ENCODE measurements at places on chromosomes 12 and 14.
A peak's percentile ranks its signal among the peaks of the same experiment; 100 is the strongest.

- DNase-seq, result no peak
Observed at GRCh38 chr12:32566663-32567295, 112.3 kb upstream of the DNM1L start.

DNA sequence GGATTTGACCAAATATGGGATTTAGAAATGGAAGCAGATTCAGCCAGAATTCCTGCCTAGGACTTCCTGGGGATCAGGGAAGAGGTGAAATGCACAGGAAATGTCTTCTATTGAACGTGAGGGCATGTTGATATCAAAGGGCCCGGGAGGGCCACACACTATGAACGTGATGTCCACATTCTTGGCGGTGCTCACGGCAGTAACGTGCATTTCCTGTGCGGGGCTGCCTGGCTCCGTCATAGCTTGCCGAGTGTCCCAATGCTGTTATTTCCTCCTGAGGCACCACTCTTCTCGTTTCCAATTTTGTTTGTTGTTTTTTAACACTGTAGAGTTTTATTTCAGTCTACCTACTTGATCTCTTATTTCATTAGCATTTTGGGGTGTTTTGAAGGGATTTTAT lies 67.3 kb downstream of the ZNF664 start:
- DNase-seq, result no peak

DNA sequence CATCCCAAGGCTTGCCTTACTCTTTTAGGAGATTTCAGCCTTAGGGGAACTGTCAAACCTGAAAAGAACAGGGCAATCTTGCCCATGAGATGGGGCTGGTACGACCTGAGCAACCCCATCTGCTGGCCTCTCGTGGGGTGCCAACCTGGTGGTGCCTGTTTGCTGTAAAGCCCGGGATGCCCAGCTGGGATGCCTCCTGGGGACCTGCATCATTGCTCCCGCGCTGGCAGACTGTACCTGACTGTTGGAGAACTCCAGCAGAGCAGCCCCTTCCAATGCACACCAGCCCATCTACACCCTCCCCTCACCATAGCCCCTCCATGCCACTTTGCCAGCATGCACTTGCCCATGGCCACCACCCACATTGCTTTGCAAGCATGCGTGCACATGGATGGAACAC lies 335.7 kb downstream of the RPS29 start:
- no peak for DNase-seq

DNA sequence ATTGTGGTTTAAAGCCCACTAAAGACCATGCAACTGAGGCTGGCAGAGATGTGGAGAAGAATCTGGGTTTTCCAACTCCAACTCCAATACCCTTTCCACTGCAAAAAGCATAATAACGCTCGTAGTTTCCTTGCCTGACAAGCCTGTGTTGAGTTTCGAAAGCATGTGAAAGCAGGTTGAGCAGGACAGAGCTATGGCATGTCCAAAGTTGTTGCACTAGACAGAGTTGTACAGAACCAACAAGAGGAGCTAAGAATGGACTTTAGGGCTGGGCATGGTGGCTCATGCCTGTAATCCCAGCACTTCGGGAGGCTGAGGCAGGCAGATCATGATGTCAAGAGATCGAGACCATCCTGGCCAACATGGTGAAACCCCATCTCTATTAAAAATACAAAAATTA lies 572.0 kb upstream of the TBX3 start:
- DNase-seq, result no peak

DNA sequence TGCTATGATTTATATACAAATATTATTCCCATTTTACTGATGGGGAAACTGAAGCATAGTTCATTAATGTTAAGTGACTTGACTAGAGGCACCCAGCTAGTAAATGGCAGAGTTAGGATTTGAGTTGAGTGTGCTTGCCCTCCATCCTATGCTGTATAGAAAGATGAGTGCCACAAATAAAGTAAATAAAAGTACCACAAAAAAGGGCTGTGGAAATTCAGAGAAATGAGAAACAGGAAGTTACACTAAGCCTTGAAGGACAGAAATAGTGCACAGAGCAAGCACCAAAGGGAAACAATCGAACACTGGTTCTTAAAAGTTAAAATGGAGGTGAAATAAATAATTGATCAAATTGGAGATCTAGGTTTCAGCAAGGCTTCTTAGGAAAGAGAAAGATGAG lies 9.2 kb upstream of the ABCD2 start:
- no peak for DNase-seq

DNA sequence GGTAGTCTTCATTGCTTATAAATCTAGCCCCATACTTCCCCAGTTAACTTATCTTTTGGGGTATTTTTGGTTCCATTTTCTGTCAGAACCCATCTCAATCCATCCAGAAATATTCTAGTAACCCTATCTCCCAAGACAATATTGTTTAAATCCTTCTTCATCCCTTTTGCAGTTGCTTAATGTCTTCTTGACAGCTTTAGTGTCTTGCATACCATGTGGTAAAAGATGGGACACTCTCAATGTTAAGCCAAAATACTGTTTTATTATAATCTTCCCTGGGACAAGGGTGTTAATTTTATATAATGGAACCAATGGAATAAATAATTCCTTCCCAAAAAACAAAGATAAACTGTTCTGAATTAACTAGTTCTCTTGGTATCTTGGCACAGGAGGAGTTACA lies 450.2 kb downstream of the CCER1 start:
- no peak for DNase-seq

- DNase-seq, result no peak
Observed at GRCh38 chr12:68743356-68743755, 2.6 kb upstream of the SLC35E3 start.

- DNase-seq, result no peak
Observed at GRCh38 chr14:81990312-81990761, 456.7 kb upstream of the SEL1L start.

GRCh38 chr14:37122919-37123639 lies 49.3 kb downstream of the SLC25A21 start:
- no peak for DNase-seq

DNA sequence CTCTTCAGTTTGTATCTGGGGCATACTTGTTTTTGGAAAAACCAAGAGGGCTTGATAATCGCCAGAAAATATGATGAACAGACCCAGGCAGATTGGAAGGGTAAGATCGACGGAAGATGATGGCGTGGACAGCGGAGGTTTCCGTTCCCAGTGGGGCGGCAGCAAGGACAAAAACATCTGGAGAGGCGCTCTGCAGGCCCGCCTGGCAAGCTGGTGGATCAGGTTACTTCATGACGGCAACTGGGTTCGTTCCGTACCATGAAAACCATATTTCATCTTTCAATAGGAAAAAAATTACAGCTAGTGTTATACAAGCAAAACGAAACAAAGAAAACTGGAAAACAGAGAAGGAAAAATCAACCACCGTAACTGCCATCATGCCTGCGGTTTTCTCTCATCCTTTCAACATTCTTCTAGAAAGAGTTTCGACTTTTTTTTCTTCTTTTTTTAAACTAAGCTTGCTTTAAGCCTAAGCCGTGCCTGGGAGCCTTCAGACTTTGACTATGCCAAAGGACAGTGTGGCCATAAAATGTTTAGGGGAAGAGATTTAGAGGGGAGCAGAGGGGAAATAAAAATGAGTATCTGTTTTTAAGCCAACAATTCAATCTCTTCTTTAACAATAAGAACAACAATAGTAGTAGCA lies 210.5 kb downstream of the FOXN3 start:
- no peak for DNase-seq

GRCh38 chr14:36028218-36028617 lies 148.3 kb downstream of the PTCSC3 start:
- no peak for DNase-seq

DNA sequence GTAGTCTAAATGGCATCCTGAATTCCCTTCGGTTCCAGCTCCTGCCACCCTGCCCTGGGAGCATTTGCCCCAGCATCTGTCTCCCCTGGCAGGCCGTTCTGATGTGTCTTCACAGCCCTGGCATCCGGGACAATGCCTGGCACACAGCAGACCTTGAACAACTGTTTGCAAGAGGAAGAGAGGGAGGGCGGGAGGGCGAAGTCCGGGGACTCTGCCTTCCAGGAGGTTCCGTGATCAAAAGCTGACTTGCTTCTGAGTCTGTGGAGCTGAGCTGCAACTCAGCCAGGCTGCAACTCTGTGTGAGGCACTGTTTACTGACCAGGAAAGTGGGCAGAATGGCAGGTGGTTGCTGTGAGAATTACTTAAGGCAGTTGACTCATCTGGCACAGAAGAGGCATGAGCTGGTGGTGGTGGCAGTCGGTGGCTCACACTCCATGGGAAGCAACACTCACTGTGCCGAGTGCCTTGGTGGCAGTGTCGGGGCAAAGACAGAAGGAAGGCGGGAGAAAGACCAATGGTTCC lies 61.1 kb upstream of the DLK1 start:
- DNase-seq, result no peak

- DNase-seq, result no peak
Observed at GRCh38 chr12:30952015-30952414, 25.5 kb downstream of the TSPAN11 start.

GRCh38 chr12:27769142-27769673 lies 10.8 kb upstream of the KLHL42 start:
- no peak for DNase-seq

- DNase-seq, result no peak
Observed at GRCh38 chr12:95203487-95204030, 13.7 kb downstream of the FGD6 start.

DNA sequence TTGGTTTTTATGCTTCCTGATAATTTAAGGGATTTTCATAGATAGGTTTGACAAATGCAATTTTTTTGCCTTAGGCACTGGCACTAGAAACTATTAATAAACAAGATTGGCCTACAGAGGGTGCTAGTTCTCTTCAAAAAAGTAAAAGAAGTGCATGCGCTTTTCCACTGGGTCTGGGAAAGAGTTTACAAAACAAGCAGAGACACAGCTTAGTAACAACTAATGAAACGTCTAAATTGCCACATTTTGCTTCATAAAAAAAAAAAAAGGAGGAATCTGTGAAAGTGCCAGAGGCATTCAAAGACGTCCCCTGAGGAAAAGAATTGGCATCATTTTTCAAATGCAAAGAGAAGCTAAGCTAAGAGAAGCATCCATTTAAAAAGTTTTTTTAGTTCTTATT lies 58.3 kb upstream of the EEA1 start:
- DNase-seq, result peak; percentile 3

GRCh38 chr12:106978035-106978800 lies 8.7 kb downstream of the MTERF2 start:
- no peak for DNase-seq

DNA sequence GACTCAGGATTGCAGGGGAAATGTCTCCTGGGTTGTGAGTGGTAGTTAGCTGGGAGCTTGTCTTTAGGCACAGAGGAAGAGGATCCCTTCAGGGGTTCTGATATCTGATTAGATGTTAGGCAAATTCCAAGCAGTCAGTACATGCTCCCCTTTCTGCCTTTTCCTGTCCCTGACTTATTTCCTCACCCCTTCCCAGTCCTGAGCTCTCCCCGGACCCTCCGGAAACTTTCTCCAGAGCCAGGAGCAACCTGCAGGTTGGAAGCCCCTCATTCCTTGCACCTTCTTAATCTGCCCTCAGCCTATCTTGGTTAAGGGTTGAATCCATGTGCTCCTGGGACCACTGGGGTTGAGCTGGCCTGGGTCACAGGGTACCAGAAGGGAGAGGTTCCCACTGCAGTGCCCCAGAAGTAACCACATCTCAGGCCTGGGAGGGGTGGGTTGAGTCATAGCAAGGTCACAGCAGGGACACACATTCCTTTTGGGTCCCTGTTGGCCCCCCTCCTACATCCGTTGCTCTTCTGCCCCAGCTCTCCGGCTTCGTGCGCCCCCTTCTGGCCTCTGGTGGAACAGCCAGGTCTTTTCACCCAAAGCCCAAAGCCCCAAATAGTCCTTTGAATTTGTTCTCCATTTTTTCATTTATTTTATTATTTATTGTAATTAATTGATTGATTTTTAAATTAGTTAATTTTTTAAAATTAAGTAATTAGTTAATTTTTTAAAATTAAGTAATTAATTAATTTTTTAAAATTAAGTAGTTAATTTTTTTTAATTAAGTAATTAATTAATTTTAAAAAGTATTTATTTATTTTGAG lies 1.8 kb downstream of the IGFBP6 start:
- DNase-seq, result peak; percentile 5

- DNase-seq, result no peak
Observed at GRCh38 chr12:108525681-108526080, 10.6 kb downstream of the FICD start.

GRCh38 chr12:64674367-64674922 lies 64.2 kb downstream of the RASSF3 start:
- no peak for DNase-seq

DNA sequence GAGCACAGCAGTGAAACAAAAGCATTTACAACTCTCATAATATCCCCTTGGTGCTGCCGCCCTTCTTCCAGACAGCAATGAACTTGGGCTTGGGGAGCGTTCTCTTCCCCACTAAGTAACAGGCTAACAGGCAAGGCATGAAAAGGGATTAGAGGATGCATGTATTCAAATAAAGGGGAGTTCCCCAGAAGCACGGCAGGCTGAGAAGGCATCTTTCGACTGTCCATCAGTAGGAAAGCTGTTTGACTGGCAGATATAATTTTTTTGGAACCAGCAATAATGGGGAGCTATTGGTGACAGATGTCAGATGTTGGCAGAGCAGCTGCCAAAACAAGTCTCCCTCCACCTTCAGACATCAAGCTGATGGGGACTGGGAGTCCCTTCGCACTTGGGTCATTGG lies 9.2 kb upstream of the TIGAR start:
- no peak for DNase-seq

- no peak for DNase-seq
Observed at GRCh38 chr12:56103066-56103711, 1.2 kb upstream of the PA2G4 start.

- no peak for DNase-seq
Observed at GRCh38 chr12:116604951-116605641, 45.9 kb downstream of the MAP1LC3B2 start.

DNA sequence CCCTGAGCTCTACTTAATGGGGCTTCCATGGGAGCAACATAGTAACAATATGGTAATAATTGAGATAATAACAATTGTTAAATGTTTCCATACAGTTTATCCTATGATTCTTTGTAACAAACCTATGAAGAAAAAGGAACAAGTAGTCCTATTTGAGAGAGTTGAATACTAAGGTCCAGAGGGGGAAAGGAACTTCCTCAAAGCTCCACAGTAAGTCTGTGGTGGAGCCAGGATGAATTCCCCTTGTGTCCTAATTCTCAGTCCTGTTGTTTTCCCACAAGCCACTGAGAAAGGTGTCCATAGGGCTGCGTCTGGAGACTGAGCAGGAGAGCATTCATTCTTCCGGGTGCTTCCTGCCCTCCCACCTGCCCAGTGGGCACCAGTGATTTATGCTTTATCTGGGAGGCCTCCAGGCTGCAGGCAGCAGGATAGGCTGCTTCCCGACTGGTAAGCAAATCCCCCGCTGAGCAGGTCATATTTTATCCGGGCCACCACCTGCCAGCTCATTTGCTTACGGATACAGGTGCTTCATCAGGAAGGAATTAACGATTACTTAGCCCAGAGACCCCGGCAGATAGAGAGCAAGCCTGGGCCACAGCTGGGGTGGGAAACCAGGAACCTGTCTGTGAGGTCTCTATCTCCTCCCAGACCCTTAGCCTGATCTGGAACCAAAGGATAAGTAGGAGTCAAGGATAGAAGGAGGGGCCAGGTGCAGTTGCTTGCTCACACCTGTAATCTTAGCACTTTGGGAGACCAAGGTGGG lies 33.9 kb upstream of the FAM222A start:
- no peak for DNase-seq

- DNase-seq, result no peak
Observed at GRCh38 chr12:12891080-12891880, at the start of gene GPRC5A. TSS of gene GPRC5A (plus strand) at chr12:12891562. CDS start at chr12:12908250, 16,688 bp downstream.

GRCh38 chr12:19462406-19462805 lies 23.1 kb downstream of the AEBP2 start:
- no peak for DNase-seq

GRCh38 chr14:83163016-83163415 lies 1629.4 kb upstream of the SEL1L start:
- DNase-seq, result no peak

- no peak for DNase-seq
Observed at GRCh38 chr12:72642706-72643105, 370.5 kb downstream of the TRHDE start.

GRCh38 chr14:95597784-95598211 lies 62.9 kb downstream of the GLRX5 start:
- DNase-seq, result no peak
